ENCODE measurements at places on chromosomes 1 and 21. TPM values are rescaled to one million over a fixed set of nuclear protein-coding genes. Genes with fewer than 3 reads are reported as not detected.

DIRAS3 gene
- total RNA-seq: 23.1 TPM

KCNH1 gene
- total RNA-seq: 12.5 TPM

HES4 gene
- total RNA-seq: 17.1 TPM

GLIS1 gene
- total RNA-seq: 0.23 TPM
